Hepatocyte (in vitro differentiated cells): ENCODE measurements at places on chromosomes 12 and 14. TPM values are rescaled to one million over a fixed set of nuclear protein-coding genes. Genes with fewer than 3 reads are reported as not detected.
A peak's percentile ranks its signal among the peaks of the same experiment; 100 is the strongest.

GRCh38 chr12:55845785-55846496, 3.2 kb upstream of the MMP19 start:
- no peak overlapping the region for H3K4me3 ChIP-seq
- H3K27me3 ChIP-seq: no peaks in the 10 kb centered on the region
- no peaks in the 10 kb centered on the region for H3K36me3 ChIP-seq
- H3K27ac ChIP-seq: peak overlapping the region; percentile 15
- no peak for DNase-seq

DNA sequence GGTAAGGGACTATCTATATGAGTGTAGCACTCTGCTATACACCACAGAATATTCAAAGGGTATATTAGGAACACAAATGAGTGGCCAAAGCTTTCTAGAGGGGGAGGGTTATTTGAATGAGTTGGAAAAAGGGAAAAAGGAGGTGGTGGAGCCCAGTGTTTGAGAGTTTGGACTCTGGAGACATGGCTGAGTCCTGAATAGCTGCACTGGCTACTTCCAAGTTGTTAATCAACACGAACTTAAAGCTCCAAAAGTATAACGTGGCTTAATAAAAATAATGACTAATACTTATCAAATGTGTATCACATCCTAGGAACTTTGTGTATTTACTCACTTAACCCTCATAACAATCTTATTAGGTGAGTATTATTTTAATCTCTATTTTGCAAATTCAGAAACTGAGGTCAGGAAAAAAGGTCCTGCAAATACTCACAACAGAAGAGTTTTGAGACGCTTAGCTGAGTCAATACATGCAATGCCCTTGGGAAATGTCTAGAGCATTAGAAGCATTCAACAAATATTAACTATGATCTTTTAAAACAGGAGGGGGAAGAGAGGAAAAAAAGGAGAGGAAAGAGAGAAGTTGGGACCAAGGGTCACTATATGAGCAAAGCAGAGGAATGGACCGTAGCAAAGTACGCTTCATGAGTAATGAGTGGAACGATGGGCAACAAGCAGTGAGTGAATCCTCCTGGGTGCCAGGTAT, 189.5 kb upstream of the HMGA2 start:
- H3K36me3 ChIP-seq: no peaks in the 10 kb centered on the region
- no peak overlapping the region for H3K27ac ChIP-seq

GRCh38 chr12:124208489-124208888, 86.4 kb upstream of the RFLNA start:
- H3K4me3 ChIP-seq: no peak overlapping the region
- no peak for DNase-seq
- no peak overlapping the region for H3K27ac ChIP-seq
- H3K27me3 ChIP-seq: no peaks in the 10 kb centered on the region
- H3K36me3 ChIP-seq: no peaks in the 10 kb centered on the region

Gene POTEG
- not detected in 2 replicates for polyA plus RNA-seq

GRCh38 chr12:57093415-57094207, 4.7 kb downstream of the NAB2 start:
- peaks cover 30% of the 10 kb centered on the region for H3K4me1 ChIP-seq
- peak; percentile 77 for DNase-seq
- H3K27ac ChIP-seq: peak overlapping the region; percentile 79
- H3K4me3 ChIP-seq: no peak overlapping the region
- peaks cover 3% of the 10 kb centered on the region for H3K36me3 ChIP-seq
- no peaks in the 10 kb centered on the region for H3K27me3 ChIP-seq

Gene KLRC4
- polyA plus RNA-seq: not detected in 2 replicates

DNA sequence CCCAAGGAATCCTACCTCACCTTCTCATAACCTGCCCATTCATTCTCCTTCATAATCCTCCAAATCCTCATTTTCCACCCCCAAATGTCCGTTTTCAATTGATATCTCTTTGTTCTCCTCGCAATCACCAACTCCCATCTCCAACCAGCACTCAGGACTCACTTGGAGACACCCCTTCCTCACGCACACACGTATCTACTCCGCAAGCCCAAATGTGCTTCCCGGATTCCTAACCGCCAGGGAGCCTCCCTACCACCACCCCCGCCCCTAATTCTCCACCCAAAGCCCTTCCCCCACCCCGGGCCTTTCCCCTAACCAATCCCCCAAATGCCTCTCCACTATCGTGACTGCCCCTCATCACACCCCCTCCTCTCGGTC, 304 bp downstream of the KCTD10 start:
- H3K4me1 ChIP-seq: peaks cover 4% of the 10 kb centered on the region
- H3K27me3 ChIP-seq: no peaks in the 10 kb centered on the region
- H3K36me3 ChIP-seq: no peaks in the 10 kb centered on the region
- H3K4me3 ChIP-seq: peak overlapping the region; percentile 79
- H3K27ac ChIP-seq: peak overlapping the region; percentile 97
- DNase-seq: no peak

Gene DPF3
- 0.21 and 0.73 TPM in 2 replicates for polyA plus RNA-seq

DNA sequence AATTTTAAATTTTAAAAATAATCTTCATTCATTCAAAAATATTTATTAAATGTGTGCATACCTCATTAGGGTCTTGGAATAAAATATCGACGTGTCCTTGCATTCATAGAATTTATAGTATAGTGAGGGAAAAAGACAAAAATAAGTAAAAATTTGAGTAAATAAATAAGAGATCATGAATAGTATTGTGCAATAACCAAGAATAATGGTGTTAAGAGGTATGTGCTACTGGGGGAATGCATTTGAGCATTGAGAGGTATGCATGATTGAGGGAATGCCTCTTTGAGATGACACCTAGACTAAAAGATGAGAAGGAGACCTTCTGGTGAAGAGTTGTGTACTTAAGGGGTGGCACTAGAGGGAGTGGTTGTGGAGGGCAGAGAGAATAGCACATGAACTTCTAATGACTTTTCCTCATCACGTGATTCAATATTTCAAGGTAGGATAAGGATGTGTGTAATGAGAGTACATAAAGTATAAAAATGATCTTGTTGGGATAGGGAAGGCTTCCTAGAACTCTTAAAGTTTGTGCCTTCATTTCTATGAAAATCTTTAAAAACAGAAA, 18.8 kb upstream of the CATSPERB start:
- no peaks in the 10 kb centered on the region for H3K27me3 ChIP-seq
- DNase-seq: no peak
- H3K4me1 ChIP-seq: peaks cover 24% of the 10 kb centered on the region

- H3K4me3 ChIP-seq: no peak overlapping the region
- no peaks in the 10 kb centered on the region for H3K27me3 ChIP-seq
- no peak overlapping the region for H3K27ac ChIP-seq
- H3K36me3 ChIP-seq: no peaks in the 10 kb centered on the region
- peaks cover 6% of the 10 kb centered on the region for H3K4me1 ChIP-seq
- DNase-seq: no peak
These were observed 373.2 kb downstream of the ATP23 start for GRCh38 chr12:58314610-58315009.

GRCh38 chr12:13101821-13102375, 1.6 kb downstream of the GSG1 start:
- no peaks in the 10 kb centered on the region for H3K27me3 ChIP-seq
- peaks cover 50% of the 10 kb centered on the region for H3K4me1 ChIP-seq
- peak overlapping the region; percentile 37 for H3K4me3 ChIP-seq

GRCh38 chr12:46518729-46519128, 146.2 kb upstream of the SLC38A2 start:
- H3K4me3 ChIP-seq: no peak overlapping the region
- no peaks in the 10 kb centered on the region for H3K36me3 ChIP-seq
- no peaks in the 10 kb centered on the region for H3K27me3 ChIP-seq
- H3K4me1 ChIP-seq: peaks cover 16% of the 10 kb centered on the region
- no peak for DNase-seq
- H3K27ac ChIP-seq: peak overlapping the region; percentile 43

DNA sequence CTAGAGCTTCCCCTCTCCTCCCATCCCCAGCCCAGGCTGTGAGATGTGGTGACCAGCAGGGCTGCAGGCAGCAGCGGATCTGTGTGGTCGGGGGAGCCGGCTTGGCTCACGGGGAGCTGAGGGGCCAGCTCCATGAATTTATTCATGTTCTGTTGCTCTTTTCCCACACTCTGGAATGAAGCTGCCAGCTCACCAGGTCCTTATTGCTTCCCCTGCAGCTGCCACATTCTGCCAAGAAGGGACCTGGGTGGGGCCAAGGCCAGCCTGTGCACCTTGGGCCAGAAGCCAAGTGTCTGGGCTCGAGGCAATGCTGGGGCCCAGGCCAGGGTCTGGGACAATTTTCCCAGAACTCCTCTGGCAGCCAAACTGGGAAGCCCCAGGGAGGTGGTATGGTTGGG, 2.5 kb upstream of the C1QL4 start:
- no peak overlapping the region for H3K4me3 ChIP-seq
- no peak overlapping the region for H3K27ac ChIP-seq
- no peak for DNase-seq
- H3K36me3 ChIP-seq: no peaks in the 10 kb centered on the region
- H3K27me3 ChIP-seq: peaks cover 98% of the 10 kb centered on the region

DNA sequence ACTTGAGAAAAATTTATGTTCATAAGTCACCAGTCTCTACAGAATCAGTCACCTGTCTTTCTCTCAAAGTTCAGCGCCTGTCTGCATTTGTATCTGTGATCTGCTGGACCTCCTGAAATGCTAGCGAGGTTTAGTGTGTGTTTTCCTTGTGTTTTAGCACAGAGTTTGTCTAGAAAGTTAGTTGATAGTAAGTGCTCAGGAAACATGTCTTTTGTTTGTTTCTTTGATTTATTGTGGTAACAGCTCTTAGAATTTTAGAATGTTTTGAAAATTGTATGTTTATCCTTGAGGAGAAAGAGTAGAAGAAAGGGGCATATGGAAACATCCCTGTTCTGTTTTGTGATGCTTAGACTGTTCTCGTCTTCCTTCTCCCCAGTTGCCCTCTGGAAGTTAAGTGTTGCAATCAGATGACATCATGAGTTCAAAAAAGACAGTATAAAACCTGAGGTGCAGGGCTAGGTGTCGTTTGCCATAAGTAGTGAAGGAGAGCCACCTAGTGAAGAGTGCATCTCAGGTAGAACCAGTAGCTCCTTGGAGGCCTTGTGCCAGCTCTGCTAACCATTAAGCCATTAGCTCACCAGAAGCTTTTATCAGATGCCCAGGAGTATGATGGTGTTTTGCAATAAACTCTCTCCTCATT, 44.8 kb downstream of the FBXW8 start:
- H3K27me3 ChIP-seq: no peaks in the 10 kb centered on the region
- DNase-seq: peak; percentile 74
- no peaks in the 10 kb centered on the region for H3K36me3 ChIP-seq
- no peaks in the 10 kb centered on the region for H3K4me1 ChIP-seq
- H3K4me3 ChIP-seq: no peak overlapping the region

DNA sequence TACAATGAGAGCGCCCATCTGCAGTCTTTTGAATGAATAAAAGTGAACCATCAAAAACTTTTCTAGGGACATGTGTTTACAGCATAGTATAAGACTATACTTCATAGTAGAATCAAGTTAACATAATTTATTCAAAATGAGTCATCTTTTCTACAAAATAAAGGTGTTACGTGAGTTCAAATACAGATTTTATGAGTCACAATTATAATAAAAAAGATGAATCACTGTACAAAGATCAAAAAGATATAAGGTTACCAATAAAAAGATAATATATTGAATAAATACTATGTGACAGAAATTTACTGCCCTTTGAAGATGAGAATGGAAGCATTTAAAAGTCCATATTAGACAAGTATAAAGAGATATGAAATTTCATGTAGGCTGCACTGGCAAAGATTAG, 2.8 kb downstream of the MBIP start:
- no peak overlapping the region for H3K27ac ChIP-seq
- no peaks in the 10 kb centered on the region for H3K27me3 ChIP-seq
- peaks cover 11% of the 10 kb centered on the region for H3K4me1 ChIP-seq
- H3K36me3 ChIP-seq: no peaks in the 10 kb centered on the region
- DNase-seq: no peak
- no peak overlapping the region for H3K4me3 ChIP-seq

Gene CKAP4
- polyA plus RNA-seq: 258 and 266 TPM in 2 replicates

- no peak overlapping the region for H3K4me3 ChIP-seq
- no peak overlapping the region for H3K27ac ChIP-seq
- no peaks in the 10 kb centered on the region for H3K36me3 ChIP-seq
- H3K4me1 ChIP-seq: no peaks in the 10 kb centered on the region
These were observed 199.0 kb downstream of the LRFN5 start for GRCh38 chr14:41805633-41806032.

- peak overlapping the region; percentile 83 for H3K27ac ChIP-seq
- no peaks in the 10 kb centered on the region for H3K36me3 ChIP-seq
These were observed 37.0 kb upstream of the HECTD1 start for GRCh38 chr14:31244626-31245025.

DNA sequence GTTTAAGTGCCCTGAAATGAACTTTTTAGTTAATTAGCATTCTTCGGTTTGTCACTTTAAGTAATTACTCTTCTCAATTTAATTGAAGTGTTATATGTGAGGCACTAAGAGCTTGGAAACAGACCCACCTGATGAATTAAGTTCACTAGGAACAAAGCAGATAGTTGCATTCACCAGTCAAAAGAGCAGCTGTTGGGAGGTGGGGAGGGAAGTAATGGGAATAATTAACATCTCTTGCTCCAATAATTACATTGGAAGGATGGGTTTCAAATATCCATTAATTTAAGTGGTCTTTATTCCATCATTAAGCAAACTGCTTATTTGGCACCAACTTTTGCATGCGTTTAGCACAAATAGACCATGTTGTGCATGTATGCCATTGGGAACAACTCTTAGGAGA, 667.2 kb downstream of the GALC start:
- no peak overlapping the region for H3K27ac ChIP-seq
- DNase-seq: no peak
- H3K27me3 ChIP-seq: no peaks in the 10 kb centered on the region

- H3K27me3 ChIP-seq: no peaks in the 10 kb centered on the region
- H3K27ac ChIP-seq: no peak overlapping the region
- DNase-seq: no peak
- H3K4me3 ChIP-seq: no peak overlapping the region
- H3K4me1 ChIP-seq: no peaks in the 10 kb centered on the region
These were observed 558.2 kb downstream of the FLRT2 start for GRCh38 chr14:86088156-86088555.

Gene SMCO2
- 0.43 TPM in 1 of 2 replicates, not detected in the other for polyA plus RNA-seq

Gene RNASE2
- 5.6 and 8.9 TPM in 2 replicates for polyA plus RNA-seq

Gene NAP1L1
- polyA plus RNA-seq: 117 and 122 TPM in 2 replicates

- no peak for DNase-seq
- no peak overlapping the region for H3K27ac ChIP-seq
- no peak overlapping the region for H3K4me3 ChIP-seq
- H3K36me3 ChIP-seq: no peaks in the 10 kb centered on the region
- peaks cover 4% of the 10 kb centered on the region for H3K4me1 ChIP-seq
These were observed 82.6 kb upstream of the SLC38A4 start for GRCh38 chr12:46908236-46908935.

- H3K4me1 ChIP-seq: no peaks in the 10 kb centered on the region
- H3K27me3 ChIP-seq: no peaks in the 10 kb centered on the region
- no peaks in the 10 kb centered on the region for H3K36me3 ChIP-seq
- no peak overlapping the region for H3K4me3 ChIP-seq
These were observed 70.8 kb upstream of the TMCC3 start for GRCh38 chr12:94721173-94721572.

Gene MGST1
- 300 and 434 TPM in 2 replicates for polyA plus RNA-seq

DNA sequence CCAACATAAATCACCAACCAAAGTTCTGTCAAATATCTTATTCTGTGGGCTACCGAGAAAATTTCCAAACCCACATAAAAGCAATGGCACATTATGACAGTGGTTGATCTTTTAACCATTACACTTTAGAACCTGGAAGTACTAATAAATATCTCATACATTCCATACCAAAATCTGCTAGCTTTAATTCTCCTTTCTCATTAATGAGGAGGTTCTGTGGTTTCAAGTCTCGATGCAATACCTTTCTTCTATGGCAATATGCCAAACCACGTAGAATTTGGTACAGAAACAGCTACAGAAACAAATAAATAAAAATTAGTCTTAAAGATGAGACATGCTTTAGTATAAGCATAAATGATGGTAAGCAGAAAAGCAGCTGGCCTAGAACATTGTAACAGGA, 100.7 kb downstream of the ELK3 start:
- H3K4me1 ChIP-seq: no peaks in the 10 kb centered on the region
- no peak overlapping the region for H3K27ac ChIP-seq
- H3K4me3 ChIP-seq: no peak overlapping the region
- H3K27me3 ChIP-seq: no peaks in the 10 kb centered on the region
- no peak for DNase-seq
